ENCODE measurements at places on chromosomes 16 and 17.

GRCh38 chr16:89449726-89450335 lies 40.5 kb downstream of the ANKRD11 start:
- DNase-seq, result no peak

DNA sequence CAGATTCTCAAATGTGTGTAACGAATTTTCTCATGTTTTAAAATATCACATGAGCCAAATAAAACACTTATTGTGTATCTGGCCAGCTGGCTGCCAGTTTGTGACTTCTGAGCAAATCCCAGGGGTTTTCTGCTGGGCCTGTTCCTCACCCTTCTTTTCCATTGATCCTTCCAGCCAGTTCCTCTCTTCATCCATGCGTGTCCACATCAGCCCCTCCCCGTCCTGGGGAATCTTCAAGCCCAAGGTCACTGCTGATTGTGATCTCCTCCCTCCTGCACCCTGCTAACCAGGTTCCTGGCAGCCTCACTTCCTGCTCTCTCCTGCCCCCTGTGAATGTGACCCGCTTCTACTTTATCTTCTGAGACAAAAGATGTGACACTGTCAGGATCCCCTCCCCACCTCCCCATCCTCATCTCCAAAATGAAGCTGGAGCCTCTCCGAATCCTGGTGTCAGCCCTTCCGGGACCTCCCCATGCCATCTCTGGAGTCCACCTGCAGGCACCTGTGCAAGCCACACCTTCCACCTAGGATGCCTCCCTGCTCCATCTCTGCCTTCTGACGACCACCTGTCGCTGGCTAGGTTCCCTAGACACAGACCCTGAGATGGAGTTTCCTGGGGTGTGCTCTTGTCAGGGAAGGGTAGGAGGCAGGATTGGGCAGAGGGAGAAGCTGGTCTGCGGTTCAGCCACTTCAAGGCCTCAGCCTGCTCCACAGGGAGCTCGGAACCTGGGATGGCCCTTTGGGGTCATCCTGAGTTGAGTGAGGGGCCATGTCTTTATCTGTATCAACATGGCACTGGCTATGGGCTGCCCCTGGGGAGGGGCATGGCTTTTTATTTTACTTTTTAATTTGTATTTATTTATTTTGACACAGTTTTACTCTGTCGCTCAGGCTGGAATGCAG lies 205.1 kb downstream of the KATNIP start:
- no peak for DNase-seq

DNA sequence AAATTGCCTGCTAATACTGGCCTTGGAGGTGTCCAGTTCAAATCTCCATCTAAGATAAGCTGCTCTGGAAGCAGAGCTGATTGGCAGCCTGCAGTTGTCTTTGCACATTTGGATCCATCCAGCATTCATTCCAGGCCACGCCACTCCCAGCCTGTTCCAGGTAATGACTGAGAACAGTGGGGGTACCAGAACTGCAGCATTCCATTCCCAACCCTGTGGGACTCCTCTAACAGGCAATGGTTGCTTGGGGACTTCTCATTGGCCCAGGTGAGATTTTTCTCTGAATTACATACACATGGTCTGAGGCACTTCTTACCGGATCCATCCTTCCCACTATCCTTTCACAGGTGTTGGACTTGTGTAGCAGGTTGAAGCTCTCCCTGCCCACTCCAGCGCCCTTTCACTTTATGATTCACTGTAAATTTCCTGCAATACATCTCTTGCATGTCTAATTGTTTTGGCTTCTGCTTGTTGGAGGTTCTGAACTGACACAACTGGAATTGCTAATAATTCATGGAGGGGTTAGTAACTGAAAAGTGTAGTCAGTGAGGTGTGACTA lies 206.1 kb upstream of the ZFHX3 start:
- no peak for DNase-seq

DNA sequence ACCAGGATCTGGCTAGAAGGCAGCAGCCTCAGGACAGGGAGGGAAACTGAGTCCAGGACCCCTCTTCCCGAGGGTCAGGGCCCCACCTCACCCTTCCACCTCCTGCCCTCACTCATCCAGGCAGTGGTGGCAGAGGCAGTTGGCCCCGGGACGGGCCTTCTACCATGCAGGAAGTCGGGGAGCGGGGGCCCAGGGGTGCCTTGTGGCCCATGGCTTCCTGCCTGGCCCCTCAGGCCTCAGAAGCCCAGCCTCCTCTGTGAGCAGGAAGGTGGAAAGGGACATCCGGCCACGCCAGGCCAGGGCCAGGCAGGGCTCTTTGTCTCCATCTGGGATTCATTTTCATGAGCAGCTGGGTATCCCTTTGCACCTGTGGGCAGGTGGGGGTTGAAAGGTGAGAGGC lies 58.5 kb downstream of the BAHCC1 start:
- peak; percentile 73 for DNase-seq

GRCh38 chr16:78942625-78943245 lies 657.8 kb downstream of the MAF start:
- DNase-seq, result no peak
